ENCODE measurements at places on chromosomes 16 and 17.
A peak's percentile ranks its signal among the peaks of the same experiment; 100 is the strongest.

- no peak for DNase-seq
Measured at GRCh38 chr16:66161942-66162341, 204.5 kb upstream of the CDH5 start.

GRCh38 chr17:28944343-28944742, 7.0 kb downstream of the PHF12 start:
- DNase-seq, result no peak

- no peak for DNase-seq
Measured at GRCh38 chr17:51103451-51103850, 17.2 kb downstream of the SPAG9 start.

DNA sequence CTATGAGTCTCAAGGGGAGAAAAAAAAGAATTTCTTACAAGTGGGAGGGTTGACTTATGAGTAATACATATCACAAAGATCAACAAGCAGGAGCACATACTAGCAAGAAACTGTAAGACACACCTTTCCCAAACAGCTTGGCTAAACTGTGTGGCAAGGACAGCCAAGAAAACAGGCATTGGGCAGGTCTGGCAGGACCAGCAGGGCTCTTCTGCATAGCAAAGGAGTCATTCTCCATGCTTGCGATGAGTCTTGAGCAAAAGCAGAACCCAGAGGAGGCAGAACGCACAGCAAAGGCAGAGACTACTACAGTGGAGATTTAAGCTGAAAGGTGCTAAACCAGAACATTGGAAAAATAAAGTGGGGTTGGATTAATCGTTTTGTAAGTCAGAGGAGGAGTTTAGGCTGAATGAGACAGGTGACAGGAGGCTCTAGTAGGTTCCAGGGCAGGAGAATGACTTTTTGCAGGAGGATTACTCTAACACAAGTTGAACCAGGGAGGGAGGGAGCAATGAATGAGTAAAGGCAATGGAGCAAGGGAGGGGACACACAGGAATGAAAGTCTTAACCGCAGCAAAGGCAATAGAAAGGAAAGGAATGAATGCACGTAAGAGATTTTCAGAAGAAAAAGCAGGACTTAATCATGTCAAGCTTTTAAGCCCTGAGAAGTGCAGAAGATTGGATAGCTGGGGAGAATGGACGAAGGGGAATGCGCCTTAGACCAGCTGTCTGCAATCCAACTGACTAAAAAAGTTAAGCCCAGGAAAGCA, 2.7 kb downstream of the N4BP1 start:
- no peak for DNase-seq

DNA sequence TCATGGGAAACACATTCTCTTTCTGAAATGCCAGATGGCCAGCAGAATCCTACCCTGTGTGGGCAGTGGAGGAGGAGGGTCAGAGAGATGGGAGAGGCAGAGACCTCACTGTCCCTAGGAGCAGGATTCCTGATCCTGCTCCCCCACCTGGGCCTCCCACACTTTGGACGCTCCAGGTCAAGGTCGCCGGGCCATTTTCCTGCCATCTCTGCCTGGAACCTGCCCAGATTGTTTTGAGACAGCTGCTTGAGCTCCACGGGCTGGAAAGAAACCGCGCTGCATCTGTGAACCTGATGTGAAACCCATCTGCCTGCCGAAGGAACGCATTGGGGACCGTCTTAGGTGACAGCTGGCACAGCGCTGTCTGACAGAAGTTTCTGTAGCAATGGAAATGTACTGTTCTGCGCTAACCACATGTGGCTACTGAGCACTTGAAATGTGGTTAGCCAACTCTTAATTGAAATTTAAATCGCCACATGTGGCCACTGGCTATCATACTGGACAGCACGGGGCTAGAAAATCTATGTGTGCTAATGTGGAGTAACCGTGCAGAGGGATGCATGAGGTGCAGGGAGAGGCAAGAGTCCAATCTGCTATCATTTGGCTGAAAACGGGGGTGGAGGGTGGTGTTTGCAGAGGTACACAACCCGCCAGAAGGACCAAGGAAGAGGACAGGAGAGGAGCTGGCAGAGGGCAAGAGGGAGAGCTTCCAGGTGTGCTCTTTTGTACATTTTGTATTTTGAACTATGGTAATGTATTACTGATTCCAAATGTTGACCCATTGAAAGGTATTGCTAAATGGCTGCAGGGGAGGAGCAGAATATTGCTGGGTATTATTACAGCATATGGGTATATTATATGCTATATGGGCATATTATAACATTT, 15.4 kb upstream of the NUBP1 start:
- no peak for DNase-seq

- DNase-seq, result no peak
Measured at GRCh38 chr17:27461192-27461859, 5.1 kb downstream of the KSR1 start.

- no peak for DNase-seq
Measured at GRCh38 chr16:47876511-47876910, 279.3 kb downstream of the ABCC12 start.

DNA sequence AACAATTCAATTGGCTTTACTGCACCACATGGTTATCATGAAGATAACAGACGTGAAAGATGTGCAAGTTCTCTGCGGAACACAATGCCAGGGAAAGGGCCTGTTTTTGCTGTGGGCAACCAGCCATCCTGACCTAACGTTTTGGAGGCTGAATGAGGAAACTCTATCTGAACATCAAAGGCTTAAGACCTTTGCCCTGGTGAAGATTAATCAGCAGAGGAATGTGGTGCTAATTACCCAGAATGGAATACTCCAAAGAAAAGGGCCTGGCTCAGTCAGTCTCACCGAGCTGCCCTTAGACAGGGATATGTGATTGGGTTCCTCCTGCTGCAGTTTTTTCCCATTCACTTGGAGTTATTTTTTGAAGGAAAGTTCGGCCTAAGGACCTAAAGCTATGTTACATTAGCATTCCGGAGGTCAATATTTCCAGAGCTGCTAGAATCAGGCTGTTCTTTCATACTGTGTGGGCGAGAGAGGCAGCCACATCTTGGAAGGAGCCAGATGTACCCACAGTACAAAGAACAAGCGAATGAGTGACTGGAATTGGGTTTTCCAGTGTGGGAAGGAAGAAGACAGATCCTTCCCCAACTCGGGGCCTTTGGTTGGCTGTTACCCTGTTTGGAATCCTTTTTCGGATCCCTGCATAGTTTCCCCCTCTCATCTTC, 15.5 kb downstream of the ASIC2 start:
- no peak for DNase-seq

DNA sequence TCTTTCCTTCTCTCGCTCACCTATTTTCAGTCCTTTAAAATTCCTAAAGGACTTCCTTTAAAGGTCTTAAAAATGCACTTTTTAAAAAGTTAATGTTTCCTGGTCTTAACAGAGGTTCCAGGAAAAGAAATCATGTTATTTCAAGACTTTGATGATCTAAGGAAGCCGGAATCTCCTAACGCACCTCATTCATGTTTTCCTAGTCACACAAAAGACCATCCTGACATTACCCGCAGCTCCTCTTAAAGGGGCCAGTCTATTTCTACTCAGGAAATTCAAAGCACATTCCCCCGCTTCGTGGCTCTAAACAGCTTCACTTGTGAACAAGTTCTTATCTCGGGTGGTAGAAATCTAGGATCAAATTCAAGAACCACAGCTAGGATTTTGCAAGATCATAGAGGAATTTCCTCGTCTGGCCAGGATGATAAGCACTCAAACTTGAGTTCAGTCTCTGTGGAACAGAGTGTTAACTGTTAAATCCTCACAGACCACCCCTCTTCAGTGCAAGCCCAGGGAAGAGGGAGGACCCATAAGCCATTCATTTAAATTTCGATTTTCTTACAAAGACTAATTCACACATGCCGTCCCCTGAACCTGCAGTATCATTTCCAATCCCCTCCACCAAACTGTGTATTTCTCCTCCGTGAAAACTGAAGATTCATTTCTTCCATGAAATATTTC, 137.1 kb upstream of the AXIN2 start:
- DNase-seq, result no peak

GRCh38 chr16:29925105-29925756, 795 bp downstream of the KCTD13 start:
- no peak for DNase-seq

- peak; percentile 42 for DNase-seq
Measured at GRCh38 chr17:37458805-37459204, 30.9 kb upstream of the DUSP14 start.

DNA sequence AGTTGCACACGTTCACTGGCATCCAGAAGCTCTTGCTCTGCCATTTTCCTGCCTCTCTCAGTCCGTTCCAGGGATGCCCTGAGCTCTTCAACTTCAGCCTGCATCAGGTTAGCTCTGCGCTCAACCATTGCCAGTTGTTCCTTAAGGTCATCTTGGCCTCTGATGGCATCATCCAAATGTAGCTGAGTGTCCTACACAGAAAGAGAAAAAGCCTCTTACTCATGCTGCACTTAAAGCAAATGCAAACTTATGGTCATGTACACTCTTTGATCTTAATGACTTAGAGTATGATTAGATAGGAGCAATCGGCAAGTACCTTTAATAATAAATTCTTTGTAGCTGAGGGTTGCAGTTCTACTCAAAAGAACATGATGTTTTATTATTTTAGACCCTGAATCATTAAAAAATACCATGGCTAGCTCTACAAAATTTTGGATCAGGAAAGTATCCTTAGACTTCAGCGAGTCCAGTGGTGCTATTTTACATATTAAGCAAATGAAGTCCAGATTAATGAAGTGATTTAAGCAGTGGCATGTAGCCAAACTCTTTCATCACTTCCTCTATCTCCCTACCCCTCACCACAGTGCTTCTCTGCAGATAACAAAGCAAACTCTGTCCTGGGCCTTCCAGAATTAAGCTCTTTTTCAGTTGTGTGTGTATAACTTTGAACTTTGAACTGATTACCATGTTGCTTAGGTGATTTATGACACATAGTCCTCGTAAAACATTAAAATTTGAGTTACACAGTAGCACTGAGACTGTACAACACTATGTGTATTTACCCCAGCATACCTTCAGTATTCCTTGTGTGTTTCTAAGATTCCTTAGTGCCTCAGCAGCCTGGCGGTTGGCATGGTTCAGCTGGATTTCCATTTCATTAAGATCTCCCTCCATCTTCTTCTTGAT, 22.1 kb downstream of the MYH4 start:
- DNase-seq, result no peak

GRCh38 chr16:71610936-71611871, 14.8 kb upstream of the MARVELD3 start:
- DNase-seq, result no peak

DNA sequence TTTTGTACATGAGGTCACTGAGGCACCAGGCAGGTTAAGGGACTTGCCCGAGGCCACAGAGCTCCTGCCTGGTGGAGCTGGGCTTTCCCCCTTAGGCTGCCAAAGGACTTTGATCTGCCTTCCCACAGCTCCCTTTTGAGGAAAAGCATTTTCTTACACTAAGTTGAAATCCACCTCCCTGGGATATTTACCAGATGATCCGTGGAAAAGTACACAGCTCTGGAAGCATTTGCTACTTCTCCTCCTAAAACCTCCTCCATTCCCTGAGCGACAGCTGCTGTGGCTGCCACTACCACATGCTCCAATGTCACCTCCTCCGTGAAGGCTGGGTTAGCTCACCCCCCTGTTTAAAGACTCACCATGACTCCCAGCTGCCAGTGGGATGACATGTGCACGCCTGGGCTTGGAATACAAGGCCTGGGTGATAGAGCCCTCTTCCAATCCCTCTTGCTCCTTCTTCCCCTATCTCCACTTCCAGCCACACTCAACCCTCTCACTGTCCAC, 1.2 kb upstream of the MPRIP start:
- DNase-seq, result no peak

DNA sequence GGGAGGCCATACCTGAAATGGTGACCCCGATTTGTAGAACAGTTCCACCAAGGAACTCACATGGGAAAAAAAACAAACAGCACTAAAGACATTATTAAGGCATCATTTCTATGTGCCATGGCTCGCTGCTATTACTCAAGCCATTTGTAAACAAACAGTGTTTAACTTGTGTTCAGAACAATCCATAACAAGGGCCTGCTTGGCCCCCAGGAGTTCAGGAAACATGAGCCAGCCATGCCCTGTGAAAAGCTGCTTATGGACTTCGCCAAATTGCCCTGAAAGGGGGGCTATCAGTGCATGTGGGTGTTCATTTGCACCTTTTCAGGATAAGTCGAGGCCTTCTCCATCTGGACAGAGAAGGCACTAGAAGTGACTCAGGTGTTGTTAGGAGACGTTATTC, 8.0 kb downstream of the POLR3K start:
- no peak for DNase-seq

DNA sequence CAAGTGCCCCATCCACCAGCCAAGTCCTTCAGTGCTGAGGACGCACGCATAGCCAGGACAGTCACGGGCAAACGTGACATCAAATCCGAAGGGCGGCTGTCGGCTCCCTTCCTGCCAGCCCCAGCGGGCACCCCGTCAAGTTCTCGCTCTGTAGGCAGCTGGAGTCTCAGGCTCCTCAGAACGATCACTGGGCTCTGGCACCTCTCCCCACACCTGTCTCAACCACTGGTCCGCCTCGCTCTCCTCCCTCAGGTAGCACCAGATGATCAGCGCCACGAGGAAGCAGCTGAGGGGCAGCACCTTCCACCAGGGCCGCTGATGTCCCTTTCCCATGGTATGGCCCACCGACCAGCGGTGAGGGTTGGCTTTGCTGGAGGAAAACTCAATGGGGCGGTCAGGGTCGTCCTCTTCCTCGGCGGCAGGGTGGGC, 422 bp downstream of the UQCC4 start:
- no peak for DNase-seq

DNA sequence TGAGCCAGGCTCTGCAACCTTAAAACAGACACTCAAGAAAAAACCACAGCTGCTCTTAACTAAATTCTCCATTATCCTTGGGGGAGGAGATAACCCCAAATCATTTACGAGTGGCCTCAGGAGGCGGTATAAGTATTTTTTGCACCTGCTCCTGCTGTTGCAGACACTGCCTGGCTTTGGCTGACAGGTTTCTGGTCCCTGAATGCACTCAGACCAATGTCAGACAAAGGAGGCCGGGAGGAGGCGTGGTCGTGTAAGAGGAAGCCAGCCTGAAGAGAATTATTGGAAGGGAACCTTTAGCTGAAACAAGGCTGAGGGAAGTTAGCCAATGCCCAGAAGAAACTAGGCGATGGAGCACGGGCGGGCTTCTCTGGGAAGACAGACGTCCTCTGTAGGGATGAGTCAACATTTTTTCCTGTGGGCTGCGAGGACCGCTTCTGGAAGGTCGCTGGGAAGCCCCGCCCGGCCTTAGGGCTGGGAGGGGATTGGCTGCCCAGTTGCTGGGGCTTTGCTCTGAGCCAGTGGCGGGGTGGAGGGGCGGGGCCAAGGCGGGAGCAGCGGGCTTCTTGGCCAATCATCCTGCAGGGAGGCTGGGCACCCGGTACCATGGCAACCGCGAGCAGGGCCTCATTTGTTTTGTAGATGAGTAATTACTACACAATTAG, 82.3 kb downstream of the CCDC182 start:
- peak; percentile 92 for DNase-seq

- no peak for DNase-seq
Measured at GRCh38 chr17:44623070-44623725, 33.1 kb upstream of the MEIOC start.

DNA sequence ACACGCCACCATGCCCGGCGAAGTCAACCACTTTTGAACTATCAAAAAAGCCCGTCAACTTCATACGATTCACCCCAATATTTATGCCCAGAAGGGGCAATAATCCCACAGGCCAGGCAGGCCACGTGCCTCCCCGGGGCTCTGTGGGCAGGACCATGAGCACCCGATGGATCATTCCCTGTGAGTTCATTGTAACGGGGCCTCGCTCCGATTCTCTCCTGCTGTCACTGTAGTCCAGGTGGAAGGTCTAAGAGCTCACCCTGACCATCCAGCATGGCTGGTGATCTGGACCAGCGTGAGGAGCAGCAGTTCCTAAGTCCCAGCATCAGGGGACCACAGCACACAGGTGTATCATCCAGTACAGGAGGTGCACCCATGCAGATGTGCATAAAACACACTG, 77.5 kb upstream of the DOC2B start:
- DNase-seq, result no peak
